ENCODE measurements at places on chromosomes 16 and 17. TPM values are rescaled to one million over a fixed set of nuclear protein-coding genes. Genes with fewer than 3 reads are reported as not detected.

TOX3 gene
- total RNA-seq, result not detected

- DNase-seq, result no peak
These were observed 17.4 kb upstream of the TCF25 start for GRCh38 chr16:89855986-89856385.

RHBDF1 gene
- 9.3 TPM for total RNA-seq

DNA sequence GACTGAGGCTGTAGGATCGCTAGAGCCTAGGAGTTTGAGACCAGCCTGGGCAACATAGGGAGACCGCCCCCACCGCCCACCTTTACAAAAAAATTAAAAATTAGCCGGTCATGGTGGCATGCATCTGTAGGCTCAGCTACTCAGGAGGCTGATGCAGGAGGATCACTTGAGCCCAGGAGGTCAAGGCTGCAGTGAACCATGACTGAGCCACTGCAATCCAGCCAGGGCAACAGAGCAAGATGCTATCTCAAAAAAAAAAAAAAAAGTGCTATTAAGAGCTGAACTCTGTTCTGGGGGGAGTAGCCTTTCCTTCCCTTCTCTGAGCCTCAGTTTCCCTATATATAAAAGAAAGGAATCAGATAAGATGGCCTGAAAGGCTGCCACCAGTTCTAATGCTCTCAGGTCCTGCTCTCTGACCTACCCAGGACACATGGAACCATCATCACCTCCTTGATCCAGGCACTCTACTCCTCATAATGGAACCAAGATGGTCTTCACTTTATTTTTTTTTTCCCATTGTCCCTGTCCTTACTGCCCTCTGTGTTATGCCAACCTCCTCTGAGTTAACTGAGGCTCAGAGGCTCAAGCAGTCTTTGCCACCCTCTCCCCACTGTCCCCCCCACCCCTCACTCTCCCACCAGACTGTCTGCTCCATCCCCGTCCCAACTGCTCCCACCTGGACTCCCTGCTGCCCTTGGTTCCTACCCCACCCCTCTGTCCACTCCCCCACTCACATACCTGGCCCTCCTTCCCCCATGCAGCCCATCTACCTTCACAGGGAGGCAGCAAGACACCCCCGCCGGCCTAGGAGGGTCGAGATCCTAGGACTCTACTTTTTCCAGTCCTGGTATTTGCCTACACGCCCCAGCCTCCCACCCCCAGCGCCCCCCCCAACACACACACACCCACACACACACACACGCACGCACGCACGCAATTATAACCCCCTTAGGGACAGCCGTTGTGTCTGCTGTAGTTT, 23.8 kb upstream of the EIF1 start:
- DNase-seq, result no peak
